NCI-H187 (cell line): ENCODE measurements at places on chromosomes 2 and 18.

GRCh38 chr18:46891742-46892214 is 25.5 kb downstream of the PIAS2 start:
- DNase-seq: no peak

DNA sequence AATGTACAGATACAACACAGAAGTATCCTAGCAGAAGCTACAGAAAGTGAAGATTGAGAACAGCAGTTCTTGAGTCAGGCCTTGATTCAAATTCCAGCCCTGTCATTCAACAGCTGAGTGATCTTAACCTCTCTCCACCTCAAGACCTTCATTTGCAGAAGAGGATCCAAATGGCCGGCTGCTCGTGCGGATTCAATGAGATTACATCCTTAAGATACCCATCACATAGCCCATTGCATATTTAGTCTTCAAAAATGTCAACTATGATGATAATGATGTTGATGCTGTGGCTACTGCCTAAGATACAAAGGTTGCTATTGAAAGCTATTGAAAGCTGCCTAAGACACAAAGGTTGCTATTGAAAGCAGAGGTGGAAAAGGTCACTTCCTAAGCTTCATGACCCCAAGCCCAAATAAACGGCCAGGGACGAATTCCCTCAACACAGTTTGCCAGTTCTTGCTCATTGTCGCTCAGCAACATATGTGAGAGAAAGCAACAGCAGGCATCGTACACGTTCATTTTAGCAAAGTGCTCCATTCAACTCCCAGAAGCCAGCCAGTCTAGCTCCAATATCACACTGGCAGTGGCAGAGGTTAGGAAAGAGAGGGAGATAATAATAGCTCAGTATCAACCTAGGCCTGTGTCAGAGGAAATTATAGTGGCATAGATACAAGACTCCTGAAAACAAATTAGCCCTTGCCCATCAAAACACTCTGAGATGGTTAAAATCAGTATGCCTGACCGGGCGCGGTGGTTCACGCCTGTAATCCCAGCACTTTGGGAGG is 36.1 kb downstream of the MRPL35 start:
- no peak for DNase-seq

GRCh38 chr2:28359222-28360057 is 33.2 kb upstream of the FOSL2 start:
- DNase-seq: no peak

- DNase-seq: no peak
These were observed 46.0 kb downstream of the SLC66A2 start for GRCh38 chr18:79905389-79905911.

GRCh38 chr2:170396799-170397459 is 219.0 kb downstream of the MYO3B start:
- no peak for DNase-seq

GRCh38 chr2:5734859-5735520 is 42.8 kb downstream of the SOX11 start:
- no peak for DNase-seq

- no peak for DNase-seq
These were observed 6.4 kb downstream of the LGALSL start for GRCh38 chr2:64460330-64460729.

DNA sequence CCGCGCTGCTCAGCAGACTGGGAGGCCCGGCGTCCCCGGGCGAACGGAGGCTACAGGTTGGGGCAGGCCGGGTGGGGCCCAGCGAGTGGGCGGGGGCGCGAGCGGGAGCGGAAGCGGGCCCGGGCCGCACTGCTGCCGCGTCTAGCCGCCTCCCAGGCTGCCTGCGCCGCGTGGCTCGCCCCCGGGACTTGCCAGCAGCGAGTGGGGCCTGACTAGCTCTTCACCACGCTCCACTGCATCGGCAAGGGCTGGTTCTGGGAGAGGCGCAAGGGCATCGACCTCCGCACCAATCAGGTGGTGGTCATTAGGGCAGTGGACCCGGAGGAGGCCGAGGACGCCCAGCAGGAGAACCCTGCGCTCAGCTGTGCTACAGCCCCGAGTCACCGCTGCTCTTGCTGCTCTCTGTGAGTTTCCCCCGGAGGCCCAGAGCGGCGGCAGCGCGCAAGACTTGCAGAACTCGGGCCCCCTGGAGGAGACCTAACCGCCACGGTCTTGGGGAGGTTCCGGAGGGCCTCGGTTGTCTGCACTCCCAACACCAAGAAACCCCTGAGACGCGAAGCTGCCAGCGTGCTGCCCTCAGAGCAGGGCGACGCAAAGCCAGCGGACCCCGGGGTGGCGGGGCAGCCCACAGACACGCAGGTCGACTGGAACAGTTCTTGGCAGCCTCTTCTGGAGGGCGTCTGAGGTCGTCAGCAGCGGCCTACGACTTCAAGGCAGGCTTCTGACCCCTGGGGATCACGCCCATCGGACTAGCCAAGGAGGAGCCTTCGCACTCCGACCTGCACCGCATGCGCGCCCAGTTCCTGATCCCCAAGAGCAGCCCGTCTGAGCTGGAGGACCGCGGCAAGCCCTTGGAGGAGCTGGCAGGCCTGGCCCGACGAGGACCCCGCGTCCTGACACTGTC is 27.2 kb upstream of the PTPN2 start:
- DNase-seq: no peak

- no peak for DNase-seq
These were observed 122.2 kb downstream of the SATB2 start for GRCh38 chr2:199335502-199335901.

- DNase-seq: no peak
These were observed 899.5 kb upstream of the KLHL29 start for GRCh38 chr2:22485486-22485885.

DNA sequence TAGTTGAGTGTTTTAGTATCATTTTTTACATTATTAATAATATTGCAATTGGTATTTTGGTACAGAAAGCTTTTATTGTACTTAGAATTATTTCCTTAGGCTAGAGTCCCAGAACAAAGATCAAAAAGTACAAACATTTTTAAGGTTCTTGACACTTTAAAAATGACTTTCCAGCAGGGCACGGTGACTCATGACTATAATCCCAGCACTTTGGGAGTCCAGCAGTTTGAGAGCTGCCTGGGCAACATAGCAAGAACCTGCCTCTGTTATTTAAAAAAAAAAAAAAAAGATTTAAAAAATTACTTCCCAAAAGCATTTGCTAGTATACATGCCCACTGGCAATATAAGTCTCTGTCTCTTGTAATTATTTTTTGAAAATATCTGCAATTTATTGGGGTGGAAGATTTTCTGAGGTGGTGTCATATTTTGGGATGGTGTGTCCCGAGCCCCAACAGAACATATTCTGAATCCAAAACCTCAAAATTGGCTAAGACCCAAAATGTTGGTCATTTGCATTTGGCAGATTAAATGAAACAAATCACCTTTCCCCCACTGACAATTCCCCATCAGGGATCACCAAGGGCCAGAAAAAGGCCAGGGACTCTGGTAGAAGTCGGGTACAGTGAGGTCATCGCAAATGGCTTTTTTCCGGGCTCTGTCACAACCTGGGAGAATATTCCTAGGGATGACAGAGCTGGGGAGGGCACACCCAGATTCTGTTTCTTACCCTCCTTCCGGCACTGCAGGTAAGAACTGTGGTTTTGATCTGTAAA is 42.1 kb downstream of the NIFK start:
- DNase-seq: no peak

DNA sequence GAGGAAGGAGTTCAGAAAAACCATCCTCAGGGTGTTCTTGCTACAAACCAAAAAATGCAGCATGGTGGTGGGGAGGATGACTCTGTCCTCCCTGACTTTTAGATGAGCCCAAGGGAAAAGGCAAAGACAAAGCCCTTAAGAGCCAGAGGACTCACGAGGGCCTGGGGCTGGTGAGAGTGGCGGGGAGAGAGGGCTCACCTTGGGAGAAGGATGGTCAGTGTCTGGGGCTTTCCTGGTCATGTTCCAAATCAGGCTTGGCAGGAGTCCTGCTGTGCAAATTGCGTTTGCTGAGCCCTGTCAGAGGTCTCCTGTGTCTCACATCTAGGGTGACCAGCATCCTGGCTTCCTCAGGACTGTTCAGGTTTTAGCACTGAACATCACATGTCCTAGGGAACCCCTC is 4.7 kb downstream of the UGT1A1 start:
- DNase-seq: no peak

DNA sequence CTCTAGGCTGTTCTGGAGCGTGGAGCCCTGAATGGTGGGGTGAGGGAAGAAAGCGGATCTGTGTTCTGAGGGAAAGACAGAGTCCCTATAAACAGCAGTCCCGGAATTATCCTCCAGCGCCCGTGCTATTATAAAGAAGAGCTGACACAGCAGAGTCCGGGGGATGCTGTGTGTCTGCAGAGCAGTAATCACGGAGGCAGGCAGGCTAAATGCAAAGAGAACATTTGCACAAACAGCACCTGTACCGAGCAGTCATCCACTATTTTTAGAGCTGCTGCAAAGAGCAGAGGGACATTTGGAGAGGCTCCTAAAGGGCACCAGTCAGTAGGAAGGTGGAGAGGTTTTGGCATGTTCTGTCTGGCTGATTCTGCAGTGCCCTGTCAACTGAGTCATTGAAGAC is 293.8 kb upstream of the SLC14A2 start:
- DNase-seq: no peak

GRCh38 chr2:123563515-123563914 is 461.6 kb upstream of the CNTNAP5 start:
- DNase-seq: no peak

- no peak for DNase-seq
These were observed 88.4 kb downstream of the PMAIP1 start for GRCh38 chr18:59988098-59988706.

GRCh38 chr2:99088017-99088416 is 53.5 kb upstream of the C2orf15 start:
- DNase-seq: no peak

GRCh38 chr18:47265197-47265596 is 13.7 kb upstream of the SKOR2 start:
- no peak for DNase-seq

GRCh38 chr18:74241426-74241825 is 50.3 kb downstream of the CYB5A start:
- no peak for DNase-seq

GRCh38 chr2:16561676-16562075 is 104.0 kb downstream of the CYRIA start:
- no peak for DNase-seq

DNA sequence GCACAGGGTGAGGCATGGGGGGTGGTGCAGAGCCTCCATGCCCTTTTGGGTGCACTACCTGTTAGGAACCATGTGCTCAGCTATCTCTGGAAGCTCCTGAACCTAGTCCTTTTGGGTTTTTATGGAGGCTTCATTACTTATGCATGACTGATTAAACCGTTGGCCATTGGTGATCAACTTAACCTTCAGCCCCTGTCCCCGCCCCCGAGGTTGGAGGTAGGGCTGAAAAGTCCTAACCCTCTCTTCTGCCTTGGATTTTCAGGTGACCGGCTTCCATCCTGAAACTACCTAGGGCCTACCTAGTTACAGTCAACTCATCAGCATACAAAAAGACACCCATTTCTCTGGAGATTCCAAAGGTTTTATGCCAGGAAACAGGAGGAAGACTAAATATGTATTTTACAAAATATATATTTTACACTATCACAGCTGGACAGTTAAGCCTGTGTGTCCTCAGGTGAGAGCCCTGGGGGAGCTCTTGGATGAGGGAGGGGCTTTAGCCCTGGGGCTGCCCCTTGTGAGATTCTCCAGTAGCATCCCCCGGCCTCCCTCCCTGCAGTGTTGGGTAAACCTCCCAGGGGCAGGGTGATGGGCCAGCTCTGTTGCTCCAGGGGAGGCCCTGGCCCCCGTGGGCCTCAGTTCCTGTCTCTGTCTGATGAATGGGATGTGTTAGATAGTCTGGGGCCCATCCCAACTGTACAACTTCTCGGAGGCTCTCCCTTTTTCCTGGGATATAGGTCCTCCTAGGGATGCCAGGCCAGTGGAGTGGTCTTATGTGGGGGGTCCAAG is 24.1 kb downstream of the GLI2 start:
- no peak for DNase-seq

DNA sequence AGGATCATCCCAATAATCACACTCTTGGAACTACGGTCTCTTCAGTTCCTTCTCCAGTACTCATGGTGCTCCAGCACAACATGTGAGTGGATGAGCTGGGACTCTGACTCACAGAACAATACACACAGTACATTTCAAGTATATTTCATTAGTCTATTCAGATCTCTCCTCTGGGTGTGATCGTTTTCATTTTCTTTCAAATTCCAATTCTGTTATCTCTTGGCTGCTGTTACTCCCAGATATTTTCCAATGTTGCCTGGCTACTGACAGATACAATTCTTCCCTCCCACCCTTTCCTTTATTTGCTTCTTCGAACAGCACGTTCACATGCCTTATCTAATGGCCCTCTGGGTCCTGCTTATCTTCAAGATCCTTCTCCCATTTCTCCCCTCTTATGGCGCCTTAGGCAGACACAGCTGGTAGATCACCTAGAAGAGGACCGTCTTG is 216.0 kb downstream of the ACKR3 start:
- no peak for DNase-seq
